ENCODE measurements at places on chromosomes 2 and 18.

DNA sequence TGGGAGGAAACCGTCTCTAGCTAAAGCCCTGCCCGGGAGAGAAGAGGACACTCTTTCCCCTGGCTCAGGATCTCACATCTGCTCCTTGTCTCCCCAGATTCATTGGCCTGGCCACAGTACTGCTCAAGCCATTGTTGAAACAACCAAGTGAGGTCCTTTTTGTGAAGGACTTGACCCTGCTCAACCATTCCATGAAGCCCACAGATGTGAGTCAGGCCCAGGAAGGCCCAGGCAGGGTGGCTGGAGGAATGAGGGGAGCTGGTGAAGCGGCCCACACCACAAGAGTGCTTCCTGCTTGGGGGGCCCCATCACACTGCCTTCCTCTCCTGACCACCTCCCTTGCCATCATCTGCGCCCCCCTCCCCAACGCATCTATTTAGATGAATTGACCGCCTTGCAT, 5.1 kb downstream of the FER1L5 start:
- DNase-seq, result no peak

GRCh38 chr2:63627866-63628265, 39.1 kb downstream of the MDH1 start:
- no peak for DNase-seq

GRCh38 chr18:22185273-22185672, 15.9 kb downstream of the GATA6 start:
- DNase-seq, result no peak

- no peak for DNase-seq
These were observed 29.2 kb downstream of the PDIA6 start for GRCh38 chr2:10783421-10783820.

GRCh38 chr18:47263430-47264307, 12.2 kb upstream of the SKOR2 start:
- no peak for DNase-seq

DNA sequence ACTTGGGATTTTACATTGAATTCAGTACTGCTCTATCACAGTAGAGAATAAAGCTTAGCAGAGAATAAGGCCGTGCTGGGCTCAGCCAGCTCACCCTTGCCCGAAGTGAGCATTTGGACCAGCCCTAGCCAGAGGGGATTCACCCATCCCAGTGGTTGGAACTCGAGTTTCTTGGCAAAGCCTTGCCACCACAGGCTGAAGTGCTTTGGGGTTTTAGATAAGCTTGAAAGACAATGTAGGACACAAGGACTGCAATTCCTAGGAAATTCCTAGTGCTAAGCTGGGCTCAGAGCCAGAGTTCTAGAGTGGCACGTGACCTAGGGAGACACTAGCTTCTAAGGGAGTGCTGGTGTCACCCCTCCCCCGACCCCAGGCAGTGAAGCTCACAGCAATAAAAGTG, 28.0 kb downstream of the SERPINB11 start:
- DNase-seq, result no peak

- no peak for DNase-seq
These were observed 1399.8 kb upstream of the ACVR2A start for GRCh38 chr2:146444987-146445386.

- no peak for DNase-seq
These were observed 596.1 kb upstream of the ZEB2 start for GRCh38 chr2:145116056-145116455.

GRCh38 chr18:41922841-41923240, 32.2 kb upstream of the PIK3C3 start:
- DNase-seq, result no peak
